ENCODE measurements at places on chromosomes 11 and 22. TPM values are rescaled to one million over a fixed set of nuclear protein-coding genes. Genes with fewer than 3 reads are reported as not detected.

FADS2 gene
- 128 TPM for total RNA-seq

PRAME gene
- not detected for total RNA-seq

MMP13 gene
- total RNA-seq: not detected

GRCh38 chr11:11521306-11522002 lies 100.4 kb downstream of the GALNT18 start:
- no peak overlapping the region for H3K27ac ChIP-seq
- H3K4me3 ChIP-seq: no peak overlapping the region
- peaks cover 2% of the 10 kb centered on the region for H3K4me1 ChIP-seq
- H3K27me3 ChIP-seq: no peaks in the 10 kb centered on the region
- H3K36me3 ChIP-seq: no peaks in the 10 kb centered on the region
- no peak for DNase-seq

GRCh38 chr11:316891-317301 lies 3.1 kb downstream of the IFITM1 start:
- no peak for DNase-seq
- H3K27me3 ChIP-seq: no peaks in the 10 kb centered on the region
- peaks cover 48% of the 10 kb centered on the region for H3K36me3 ChIP-seq
- H3K4me1 ChIP-seq: peaks cover 29% of the 10 kb centered on the region
- peak overlapping the region; percentile 95 for H3K27ac ChIP-seq
- peak overlapping the region; percentile 92 for H3K4me3 ChIP-seq

ARRB1 gene
- 29.5 TPM for total RNA-seq

- H3K36me3 ChIP-seq: peaks cover 30% of the 10 kb centered on the region
- no peaks in the 10 kb centered on the region for H3K27me3 ChIP-seq
- H3K27ac ChIP-seq: no peak overlapping the region
- peaks cover 5% of the 10 kb centered on the region for H3K4me1 ChIP-seq
Observed at GRCh38 chr22:31447337-31447736, 42.3 kb downstream of the EIF4ENIF1 start.

DNA sequence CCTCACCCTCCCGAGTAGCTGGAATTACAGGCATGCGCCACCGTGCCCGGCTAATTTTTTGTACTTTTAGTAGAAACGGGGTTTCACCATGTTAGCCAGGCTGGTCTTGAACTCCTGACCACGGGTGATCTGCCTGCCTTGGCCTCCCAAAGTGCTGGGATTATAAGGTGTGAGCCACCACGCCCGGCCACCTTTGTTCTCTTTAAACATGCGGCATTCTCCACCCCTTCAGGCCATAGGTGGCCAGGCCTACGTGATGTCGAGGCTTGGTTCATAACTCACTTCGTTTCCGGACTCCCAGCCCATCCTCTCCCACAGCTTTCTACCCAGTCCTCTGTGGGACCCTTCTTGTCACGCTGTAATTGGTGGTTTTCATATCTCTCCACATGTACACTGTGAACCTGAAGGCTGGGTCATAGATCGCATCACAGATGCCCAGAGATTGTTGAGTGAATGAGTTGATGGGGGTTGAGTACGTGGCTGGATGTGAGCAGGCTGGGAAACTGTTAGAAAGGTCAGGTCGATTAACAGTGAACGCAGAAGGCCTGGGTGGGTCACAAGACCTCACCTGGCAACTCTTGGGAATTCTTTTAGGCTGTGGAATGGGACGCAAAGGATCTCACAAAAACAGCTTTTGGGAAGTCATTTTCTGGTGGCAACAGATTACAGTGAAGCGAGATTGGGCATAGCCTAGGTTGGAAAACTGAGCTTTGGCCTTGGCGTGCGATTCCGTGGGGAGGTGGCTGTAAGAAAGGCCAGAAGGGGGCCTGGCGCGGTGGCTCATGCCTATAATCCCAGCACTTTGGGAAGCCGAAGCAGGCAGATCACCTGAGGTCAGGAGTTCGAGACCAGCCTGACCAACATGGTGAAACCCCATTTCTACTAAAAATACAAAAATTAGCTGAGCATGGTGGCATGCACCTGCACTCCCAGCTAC lies 44.5 kb downstream of the ST14 start:
- no peak overlapping the region for H3K4me3 ChIP-seq
- no peak for DNase-seq
- no peak overlapping the region for H3K27ac ChIP-seq
- H3K4me1 ChIP-seq: no peaks in the 10 kb centered on the region
- no peaks in the 10 kb centered on the region for H3K36me3 ChIP-seq

- H3K27ac ChIP-seq: peak overlapping the region; percentile 79
- peaks cover 38% of the 10 kb centered on the region for H3K4me1 ChIP-seq
- H3K4me3 ChIP-seq: peak overlapping the region; percentile 82
- H3K36me3 ChIP-seq: peaks cover 34% of the 10 kb centered on the region
Observed at GRCh38 chr11:65662247-65662798, 393 bp downstream of the RELA start.

C11orf86 gene
- not detected for total RNA-seq

DNA sequence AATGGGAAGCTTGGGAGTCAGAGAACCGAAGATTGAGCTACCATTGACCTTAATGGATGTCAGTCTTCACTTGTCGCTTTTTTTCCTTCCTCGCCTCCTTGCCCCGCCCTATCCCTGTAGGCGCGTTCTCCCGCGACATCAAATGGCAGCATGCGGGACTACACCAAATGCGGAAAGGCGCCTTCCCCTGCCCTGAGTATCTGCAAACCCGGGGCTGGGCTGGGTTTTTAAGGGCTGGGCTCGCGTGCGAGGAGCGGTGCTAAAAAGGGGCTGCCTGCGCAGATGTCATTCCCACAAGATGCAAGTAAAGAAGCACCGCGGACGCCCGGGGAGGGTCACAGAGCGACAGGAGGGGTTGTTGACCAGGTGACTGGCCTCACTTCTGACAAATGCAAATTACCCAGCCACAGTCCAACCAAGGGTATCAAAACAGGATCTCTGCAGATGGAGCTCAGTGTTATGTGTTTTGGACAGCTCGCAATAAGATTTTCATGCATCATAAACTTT lies 4.7 kb upstream of the FAM111B start:
- H3K27me3 ChIP-seq: peaks cover 22% of the 10 kb centered on the region
- peak; percentile 69 for DNase-seq

DNA sequence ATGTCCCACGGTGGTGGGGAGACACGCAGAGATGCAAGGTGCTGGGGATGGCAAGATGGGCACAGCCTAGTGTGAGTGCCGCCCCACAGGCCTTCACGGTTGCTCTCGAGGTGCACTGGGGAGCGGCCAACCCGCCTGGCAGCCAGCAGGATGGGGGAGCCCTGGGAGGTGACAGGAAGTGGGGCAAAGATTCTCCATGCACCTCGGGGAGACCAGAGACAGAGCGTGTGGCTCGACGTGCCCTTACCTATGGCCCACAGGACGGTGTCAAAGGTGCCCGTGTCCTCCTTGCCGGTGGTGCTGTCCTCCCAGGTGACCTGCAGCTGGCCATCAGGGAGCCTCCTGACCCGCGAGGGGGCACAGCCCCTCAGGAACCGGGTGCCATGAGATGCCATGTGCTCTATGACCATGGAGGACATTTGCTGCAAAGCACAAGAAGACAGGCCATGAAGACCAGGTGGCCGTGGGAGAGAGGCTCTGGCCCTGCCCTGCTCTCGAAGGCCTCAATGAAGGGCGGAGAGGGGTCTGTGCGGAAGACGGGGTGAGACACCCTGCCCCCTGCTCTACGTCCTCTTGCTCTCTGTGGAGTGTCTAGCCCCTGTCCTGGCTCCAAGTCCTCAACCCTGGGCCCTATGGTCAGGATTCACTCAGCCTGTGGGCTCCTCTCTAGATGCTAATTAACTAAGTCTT lies 40.6 kb upstream of the GNB1L start:
- DNase-seq: no peak
- H3K27ac ChIP-seq: peak overlapping the region; percentile 19
- peaks cover 2% of the 10 kb centered on the region for H3K36me3 ChIP-seq
- peaks cover 58% of the 10 kb centered on the region for H3K4me1 ChIP-seq

- H3K27me3 ChIP-seq: peaks cover 2% of the 10 kb centered on the region
- no peak overlapping the region for H3K27ac ChIP-seq
- H3K36me3 ChIP-seq: no peaks in the 10 kb centered on the region
- H3K4me1 ChIP-seq: no peaks in the 10 kb centered on the region
- H3K4me3 ChIP-seq: no peak overlapping the region
Observed at GRCh38 chr11:88631497-88631896, 294.0 kb upstream of the CTSC start.

- no peak overlapping the region for H3K27ac ChIP-seq
- no peaks in the 10 kb centered on the region for H3K36me3 ChIP-seq
- H3K4me3 ChIP-seq: no peak overlapping the region
- no peaks in the 10 kb centered on the region for H3K4me1 ChIP-seq
- DNase-seq: no peak
- no peaks in the 10 kb centered on the region for H3K27me3 ChIP-seq
Observed at GRCh38 chr11:126919147-126919823, 81.3 kb downstream of the KIRREL3 start.

DNA sequence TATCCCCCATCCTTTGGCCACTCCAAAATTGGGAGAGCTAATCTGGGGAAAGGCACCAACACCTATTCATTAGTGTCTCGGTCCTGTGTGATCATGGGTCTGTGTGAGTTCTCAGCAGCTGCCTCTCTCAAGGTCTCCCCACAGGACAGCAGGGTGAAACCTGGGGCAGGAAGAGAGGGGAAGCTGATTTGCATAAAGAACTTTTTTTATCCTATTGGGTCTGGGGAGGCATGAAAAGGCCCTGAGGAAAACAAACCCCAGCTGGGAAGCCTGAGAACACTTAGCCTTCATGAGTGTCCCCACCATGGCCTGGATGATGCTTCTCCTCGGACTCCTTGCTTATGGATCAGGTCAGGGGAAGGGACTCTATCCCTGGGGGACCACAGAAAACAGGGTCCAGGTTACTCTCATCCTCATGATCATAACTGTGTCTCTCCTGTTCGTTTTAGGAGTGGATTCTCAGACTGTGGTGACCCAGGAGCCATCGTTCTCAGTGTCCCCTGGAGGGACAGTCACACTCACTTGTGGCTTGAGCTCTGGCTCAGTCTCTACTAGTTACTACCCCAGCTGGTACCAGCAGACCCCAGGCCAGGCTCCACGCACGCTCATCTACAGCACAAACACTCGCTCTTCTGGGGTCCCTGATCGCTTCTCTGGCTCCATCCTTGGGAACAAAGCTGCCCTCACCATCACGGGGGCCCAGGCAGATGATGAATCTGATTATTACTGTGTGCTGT lies 116.0 kb upstream of the TOP3B start:
- no peak for DNase-seq
- H3K27me3 ChIP-seq: peaks cover 47% of the 10 kb centered on the region
- no peak overlapping the region for H3K27ac ChIP-seq
- H3K4me3 ChIP-seq: no peak overlapping the region

DNA sequence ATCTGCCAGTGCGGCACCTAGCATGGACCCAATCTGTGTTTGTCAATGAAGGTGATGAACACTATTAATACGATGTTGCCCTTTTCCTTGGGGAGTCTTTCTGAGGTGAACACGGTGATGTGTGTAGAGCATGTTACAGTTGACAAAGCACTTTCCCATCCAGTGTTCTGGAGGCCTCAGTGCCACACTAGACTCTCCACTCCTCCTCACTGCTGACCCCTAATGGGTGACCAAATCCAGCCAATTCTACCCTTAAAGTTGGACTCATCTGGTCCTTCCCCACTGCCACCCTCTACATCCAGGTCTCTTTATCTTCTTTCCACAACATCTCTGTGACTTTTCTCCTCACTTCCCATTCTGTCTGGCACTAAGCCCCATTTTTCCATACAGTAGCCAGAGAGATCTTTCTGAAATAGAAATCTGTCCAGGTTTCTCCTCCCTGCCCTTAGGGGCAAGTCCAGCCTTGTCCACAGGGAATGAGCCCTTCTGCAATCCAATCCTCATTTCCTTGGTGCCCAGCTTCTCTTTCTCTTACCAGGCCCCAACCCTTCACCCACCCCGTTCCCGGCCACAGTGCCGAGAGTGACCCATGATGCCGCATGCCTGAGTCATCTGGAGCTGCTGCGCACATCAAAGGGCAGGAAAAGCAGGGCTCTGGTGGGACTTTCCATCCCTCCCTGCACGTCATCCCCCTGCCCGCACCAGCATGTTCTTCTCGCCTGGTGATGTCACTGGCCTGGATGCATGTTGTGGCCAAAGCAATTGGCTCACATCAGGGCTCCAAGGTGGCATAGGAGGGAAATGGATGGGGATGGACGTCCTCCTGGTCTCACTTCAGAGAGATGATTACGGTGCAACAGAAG lies 64.2 kb downstream of the RASSF10 start:
- peaks cover 9% of the 10 kb centered on the region for H3K27me3 ChIP-seq
- no peaks in the 10 kb centered on the region for H3K36me3 ChIP-seq
- H3K27ac ChIP-seq: no peak overlapping the region
- H3K4me3 ChIP-seq: no peak overlapping the region

DNA sequence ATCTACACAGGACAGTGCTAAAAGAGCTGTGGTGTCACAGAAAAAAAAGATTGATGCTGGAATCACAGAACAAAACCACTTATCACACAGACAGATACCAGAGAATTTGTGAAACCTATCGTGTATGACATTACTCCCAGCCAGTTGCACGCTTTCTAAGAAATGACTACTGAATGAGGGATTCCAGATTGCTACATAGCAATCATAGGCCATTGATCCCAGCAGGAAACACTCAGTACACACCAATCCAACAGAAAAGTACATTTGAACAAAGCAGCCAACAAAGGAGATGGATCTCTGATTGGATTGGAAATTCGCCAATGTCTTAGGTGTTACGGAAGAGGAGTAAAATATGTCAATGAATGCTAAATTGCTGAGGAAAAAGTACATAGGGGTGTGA lies 4.8 kb upstream of the OR8H1 start:
- H3K4me3 ChIP-seq: no peak overlapping the region
- H3K4me1 ChIP-seq: no peaks in the 10 kb centered on the region
- DNase-seq: no peak
- no peak overlapping the region for H3K27ac ChIP-seq

HTR3B gene
- total RNA-seq: not detected

LMO1 gene
- total RNA-seq: not detected

GRCh38 chr11:10540546-10540914 lies 457 bp downstream of the RNF141 start:
- H3K36me3 ChIP-seq: no peaks in the 10 kb centered on the region
- peaks cover 24% of the 10 kb centered on the region for H3K4me1 ChIP-seq
- DNase-seq: no peak
- H3K27me3 ChIP-seq: no peaks in the 10 kb centered on the region
- H3K4me3 ChIP-seq: peak overlapping the region; percentile 89
- peak overlapping the region; percentile 86 for H3K27ac ChIP-seq

DNA sequence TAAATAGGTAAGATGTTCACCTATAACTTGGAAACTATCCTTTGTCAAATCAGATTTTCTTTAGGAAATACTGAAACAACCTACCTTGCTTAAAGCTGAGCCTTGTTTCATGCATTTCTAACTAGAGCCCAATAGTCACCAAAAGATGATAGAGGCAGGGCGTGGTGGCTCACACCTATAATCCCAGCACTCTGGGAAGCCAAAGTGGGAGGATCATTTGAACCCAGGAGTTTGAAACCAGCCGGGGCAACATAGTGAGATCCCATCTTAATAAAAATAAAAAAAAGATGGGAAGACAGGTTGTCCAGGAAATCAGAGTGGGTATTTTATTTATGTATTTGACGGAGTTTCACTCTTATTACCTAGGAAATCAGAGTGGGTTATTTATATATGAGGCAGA lies 38.3 kb downstream of the DDX6 start:
- H3K4me3 ChIP-seq: no peak overlapping the region
- no peaks in the 10 kb centered on the region for H3K27me3 ChIP-seq
- no peak for DNase-seq
- H3K27ac ChIP-seq: no peak overlapping the region
